HT1080 (cell line): ENCODE measurements at places on chromosomes 11 and 22. TPM values are rescaled to one million over a fixed set of nuclear protein-coding genes. Genes with fewer than 3 reads are reported as not detected.

FTH1 gene
- 334 and 1,409 TPM in 2 replicates for total RNA-seq

DDX25 gene
- total RNA-seq = not detected in 2 replicates

RIMBP3C gene
- 0.13 and 0.35 TPM in 2 replicates for total RNA-seq

H19 gene
- 0.21 and 0.27 TPM in 2 replicates for total RNA-seq

JAML gene
- total RNA-seq = not detected in 2 replicates

MYOD1 gene
- not detected in 2 replicates for total RNA-seq

OR2AT4 gene
- total RNA-seq = 0.07 TPM in 1 of 2 replicates, not detected in the other

HORMAD2 gene
- total RNA-seq = not detected in 2 replicates

TCN2 gene
- total RNA-seq = 5.3 and 7.4 TPM in 2 replicates

NCF4 gene
- total RNA-seq = not detected in 2 replicates

SCGB1A1 gene
- not detected in 2 replicates for total RNA-seq

SH3BP1 gene
- total RNA-seq = 7.8 and 14.2 TPM in 2 replicates

AIFM3 gene
- 0.63 TPM in 1 of 2 replicates, not detected in the other for total RNA-seq

PLA2G3 gene
- 0.17 and 0.37 TPM in 2 replicates for total RNA-seq

FZD4 gene
- total RNA-seq = 3.0 and 5.4 TPM in 2 replicates

IGSF9B gene
- total RNA-seq = 0.17 and 0.64 TPM in 2 replicates

SCGB2A2 gene
- total RNA-seq = not detected in 2 replicates

ANO1 gene
- 0.13 and 0.26 TPM in 2 replicates for total RNA-seq

SMC1B gene
- total RNA-seq = not detected in 2 replicates
